ENCODE measurements at places on chromosomes 7 and 10.

GRCh38 chr10:101935431-101935830, 91.8 kb upstream of the KCNIP2 start:
- DNase-seq: no peak

GRCh38 chr7:42964293-42964692, 32.1 kb downstream of the MRPL32 start:
- DNase-seq: no peak

DNA sequence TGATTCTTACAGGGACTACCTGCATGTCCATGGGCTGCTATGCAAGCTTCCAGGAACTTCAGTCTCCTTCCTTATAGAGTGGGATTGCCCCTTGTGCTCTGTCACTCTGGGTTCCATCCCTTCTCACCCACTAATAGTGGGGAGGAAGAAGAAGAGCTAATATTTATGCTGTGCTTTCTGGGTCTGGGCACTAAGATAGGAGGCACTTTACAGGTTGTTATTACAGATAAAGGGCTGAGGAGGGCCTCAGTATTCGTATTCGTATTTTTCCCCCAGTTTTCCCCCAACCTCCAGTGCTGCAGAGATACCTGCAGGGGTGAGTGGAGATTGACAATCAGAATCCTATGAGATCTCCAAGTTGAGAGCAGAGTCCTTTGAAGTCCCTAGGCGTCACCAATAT, 14.2 kb downstream of the HK1 start:
- no peak for DNase-seq

- DNase-seq: no peak
These were observed 243.0 kb upstream of the VWC2 start for GRCh38 chr7:49530481-49530880.

DNA sequence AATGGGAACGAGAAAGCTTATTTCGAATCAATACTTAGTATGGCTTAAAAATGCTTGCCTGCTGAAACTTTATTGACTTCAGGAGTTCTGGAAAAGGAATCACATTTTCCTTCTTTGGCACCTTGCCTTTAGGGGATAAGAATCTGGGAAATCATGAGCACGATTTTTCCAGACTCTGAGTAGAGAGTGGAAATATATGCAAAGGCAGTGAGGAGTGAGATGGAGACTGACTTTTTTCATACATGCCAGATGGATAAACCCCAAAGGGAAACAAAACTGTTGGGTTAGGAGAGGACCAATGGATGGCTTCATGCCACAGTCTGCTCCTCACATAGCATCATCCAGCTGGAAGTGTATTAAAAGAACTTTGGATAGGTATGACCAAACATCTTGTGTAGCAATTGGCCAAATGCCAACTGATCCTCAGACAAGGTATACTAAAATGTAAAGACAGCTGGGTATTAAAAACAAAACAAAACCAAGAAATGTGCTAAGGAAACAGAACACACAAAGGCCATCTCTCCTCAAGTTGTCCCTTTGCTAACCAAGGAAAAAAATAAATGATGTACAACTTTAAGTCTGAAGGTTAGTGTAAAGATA, 1.7 kb downstream of the COL28A1 start:
- no peak for DNase-seq

- DNase-seq: no peak
These were observed 75.1 kb downstream of the DNAH11 start for GRCh38 chr7:21617916-21618390.

DNA sequence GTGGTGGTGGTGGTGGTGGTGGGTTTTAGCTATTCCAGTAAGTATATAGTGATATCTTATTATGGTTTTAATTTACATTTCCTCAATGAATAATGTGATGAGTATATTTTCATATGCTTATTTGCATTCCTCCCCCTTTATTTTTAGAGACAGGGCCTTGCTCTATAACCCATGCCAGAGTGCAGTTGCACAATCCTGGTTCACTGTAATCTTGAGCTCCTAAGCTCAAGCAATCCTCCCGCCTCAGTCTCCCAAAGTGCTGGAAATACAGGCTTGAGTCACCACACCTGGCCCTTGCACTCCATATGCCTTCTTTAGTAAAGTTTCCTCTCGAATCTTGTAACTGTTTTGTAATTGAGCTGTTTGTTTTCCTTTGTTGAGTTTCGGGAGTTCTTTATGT, 577.7 kb upstream of the AUTS2 start:
- DNase-seq: no peak

DNA sequence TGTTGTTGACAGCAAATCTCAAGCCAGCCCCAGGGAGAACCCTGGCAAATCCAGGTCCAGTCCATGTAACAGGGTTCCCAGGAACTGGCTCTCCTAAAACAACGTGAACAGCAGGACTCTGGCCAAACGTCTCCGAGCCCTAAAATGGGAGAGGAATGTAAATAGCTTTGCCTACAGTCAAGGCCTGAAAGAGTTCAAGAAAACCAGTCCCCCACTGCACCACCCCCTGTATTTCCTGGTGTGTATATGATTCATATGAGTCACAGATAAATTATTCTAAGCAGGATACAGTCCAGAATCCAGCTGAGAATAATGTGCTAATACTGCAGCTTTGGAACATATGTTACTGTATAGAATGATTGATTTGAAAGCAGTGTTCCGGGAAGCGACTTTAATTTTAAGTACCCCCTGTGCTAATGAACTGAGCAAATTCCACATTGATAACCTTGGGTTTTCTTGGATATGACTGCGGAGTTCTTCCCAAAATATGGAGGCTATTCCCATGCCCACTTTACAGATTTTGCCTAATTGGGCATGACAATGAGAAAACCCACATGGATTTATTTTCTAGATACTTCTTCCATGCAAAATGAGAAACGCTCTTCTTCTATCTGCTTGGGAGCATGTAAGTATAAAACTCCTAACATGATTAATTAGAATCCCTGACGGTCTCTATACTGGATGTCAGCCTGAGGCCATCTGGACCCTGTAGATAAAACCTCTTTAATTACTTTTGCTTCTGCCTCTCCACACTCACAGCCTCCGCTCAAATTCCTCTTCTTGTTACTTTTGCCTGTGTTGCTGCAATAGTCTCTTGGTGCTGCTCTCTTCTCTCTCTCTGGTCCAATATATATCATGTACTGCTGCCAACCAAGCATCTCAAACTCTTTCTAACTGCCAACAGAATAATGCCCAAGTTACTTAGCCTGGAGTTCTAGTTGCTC, 50.2 kb downstream of the LAMB4 start:
- DNase-seq: no peak

DNA sequence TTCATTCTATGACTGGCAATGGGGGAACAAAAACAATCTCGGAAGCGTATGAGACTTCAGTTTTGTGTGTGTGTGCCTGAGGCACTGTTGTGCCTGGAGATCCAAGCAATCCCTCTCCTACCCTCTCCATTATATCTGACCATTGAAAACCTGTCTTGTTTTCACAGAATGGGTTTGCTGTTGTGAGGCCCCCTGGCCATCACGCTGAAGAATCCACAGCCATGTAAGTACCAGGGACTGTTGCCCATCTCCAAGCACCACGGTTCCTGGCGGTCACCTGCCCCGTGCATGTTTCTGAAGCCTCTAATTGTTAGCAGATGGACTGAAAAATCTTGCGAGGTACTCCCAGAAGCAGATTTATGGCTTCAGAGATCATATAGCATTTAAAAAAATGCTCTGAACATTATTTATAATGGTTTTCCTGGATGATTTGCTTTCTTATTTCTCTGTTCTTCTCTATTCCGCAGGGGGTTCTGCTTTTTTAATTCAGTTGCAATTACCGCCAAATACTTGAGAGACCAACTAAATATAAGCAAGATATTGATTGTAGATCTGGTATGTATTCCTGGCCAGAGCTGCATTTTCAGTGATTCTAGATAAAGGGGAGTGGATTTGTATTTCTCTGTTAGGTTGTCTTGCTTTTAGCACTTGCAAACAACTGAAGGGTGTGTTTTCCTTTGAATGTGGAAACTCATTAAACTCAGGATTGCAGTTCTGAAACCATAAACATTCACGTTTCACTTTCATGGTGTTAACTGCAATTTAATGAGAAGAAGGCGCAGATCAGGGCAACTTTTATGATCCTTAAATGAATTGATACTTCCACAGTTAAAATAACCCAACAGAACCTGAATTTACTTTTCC, 288.2 kb downstream of the TWIST1 start:
- DNase-seq: no peak

DNA sequence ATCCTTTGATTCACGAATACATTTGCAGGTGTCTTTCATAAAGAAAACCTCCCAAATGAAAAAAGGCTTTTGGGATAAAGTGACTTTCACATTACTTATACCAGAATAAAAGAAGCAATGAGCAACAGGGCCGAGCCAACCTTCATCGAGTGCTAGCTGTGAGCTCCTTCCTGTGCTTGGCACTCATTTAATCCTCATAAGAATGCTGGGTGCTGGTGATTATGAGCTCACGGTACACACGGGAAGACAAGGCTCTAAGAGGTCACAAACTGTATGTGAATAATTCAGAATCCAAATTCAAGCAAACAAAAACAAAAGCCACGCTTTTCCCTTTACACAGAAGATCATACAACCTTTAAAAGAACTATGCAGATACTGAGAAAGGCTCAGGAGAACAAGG, 156.2 kb downstream of the COBL start:
- no peak for DNase-seq

Data from stimulated activated naive CD8-positive, alpha-beta T cell treated with anti-CD3 and anti-CD28 coated beads, Interleukin-15, Interleukin-2, amounts not matched to agents 100 U/mL and 50 U/mL, for 24 hours (primary cell).